ENCODE measurements at places on chromosomes 4 and X.

DNA sequence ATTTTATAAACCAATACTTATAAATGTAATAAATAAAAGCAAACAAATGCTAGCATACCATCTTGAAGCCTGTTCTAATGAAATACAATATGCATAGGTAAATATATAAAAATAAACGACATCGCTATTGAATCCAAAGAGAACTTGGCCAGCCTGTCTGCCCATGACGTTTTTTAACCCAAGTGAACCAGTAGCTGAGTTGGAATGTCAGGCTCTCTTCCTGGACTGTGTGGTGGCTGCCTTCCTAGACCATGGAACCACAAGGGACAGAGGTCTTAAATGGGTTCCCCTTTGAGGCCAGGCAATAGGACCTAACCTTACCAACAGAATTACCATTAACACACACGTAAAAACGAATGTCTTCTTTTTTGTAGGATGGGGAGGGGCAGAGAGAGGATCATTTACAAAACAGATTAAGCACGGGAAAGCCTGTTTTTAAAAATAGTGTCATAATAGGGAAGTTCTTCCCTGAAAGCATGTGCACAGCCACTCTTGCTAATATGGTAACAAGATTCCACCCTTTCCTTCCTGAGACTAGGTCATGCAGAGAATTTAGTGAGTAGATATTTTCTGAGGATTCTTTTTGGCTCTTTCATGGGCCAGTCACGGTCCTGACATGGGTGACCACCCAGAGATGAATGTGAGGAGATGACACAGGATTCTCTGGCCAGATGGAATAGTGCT lies 69.4 kb upstream of the ACSL1 start:
- DNase-seq, result no peak

- no peak for DNase-seq
Observed at GRCh38 chr4:183205709-183206108, 106.7 kb downstream of the WWC2 start.

GRCh38 chrX:154317391-154317995 lies 21.9 kb downstream of the TKTL1 start:
- DNase-seq, result no peak

DNA sequence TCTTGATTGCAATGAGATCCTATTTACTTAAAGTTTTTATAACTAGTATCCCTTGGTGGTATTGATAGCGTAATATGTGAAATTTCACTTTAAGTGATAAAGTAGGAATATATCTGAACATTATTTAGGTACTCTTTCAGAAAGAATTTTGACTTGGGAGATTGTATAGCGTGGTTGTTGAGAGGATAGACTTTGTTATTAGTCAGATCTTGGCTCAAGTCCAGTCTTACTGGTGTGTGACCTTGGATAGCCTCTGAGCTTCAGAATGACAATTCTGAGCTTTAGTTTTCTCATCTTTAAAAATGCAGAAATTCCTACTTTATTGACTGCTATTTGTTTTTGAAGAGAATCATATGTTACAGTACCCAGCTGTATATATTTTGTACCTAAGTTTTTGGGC lies 32.6 kb downstream of the DCK start:
- peak; percentile 63 for DNase-seq

- no peak for DNase-seq
Observed at GRCh38 chrX:153446950-153447580, 1.2 kb upstream of the TREX2 start.

GRCh38 chrX:106220177-106220576 lies 52.1 kb downstream of the PWWP3B start:
- DNase-seq, result no peak

DNA sequence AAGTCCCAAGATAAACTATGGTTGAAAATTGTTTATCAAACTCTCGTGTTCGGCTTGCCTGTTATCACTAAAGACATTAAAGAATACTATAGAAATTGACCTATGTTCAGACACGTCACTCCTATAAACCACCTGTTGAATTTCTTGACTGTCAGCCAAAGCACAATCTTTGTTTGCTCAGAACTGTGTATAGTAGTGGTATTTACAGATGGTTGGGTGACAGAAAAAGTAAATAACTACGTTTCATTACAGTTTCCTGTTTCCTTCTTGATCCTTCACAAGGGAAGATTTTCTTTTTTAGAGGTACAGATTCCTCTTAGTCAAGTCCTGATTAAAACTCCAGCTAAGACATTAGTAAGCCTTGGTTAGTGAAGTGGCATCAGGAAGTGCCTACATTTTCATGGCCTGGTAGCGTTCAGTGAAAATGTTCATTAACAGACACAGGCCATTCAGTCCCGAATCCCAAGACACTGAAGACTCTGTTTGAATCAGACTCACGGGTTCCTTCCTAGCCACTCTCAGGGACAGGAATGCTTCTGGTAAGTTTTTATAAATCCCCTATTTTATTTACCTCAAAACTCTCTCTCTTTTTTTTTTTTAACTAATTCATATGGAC lies at the start of gene SMIM31:
TSS of gene SMIM31 (plus strand) at position 259 of the 616 bp plus-strand sequence. CDS start 16,313 bp downstream, outside the sequence.
- no peak for DNase-seq

DNA sequence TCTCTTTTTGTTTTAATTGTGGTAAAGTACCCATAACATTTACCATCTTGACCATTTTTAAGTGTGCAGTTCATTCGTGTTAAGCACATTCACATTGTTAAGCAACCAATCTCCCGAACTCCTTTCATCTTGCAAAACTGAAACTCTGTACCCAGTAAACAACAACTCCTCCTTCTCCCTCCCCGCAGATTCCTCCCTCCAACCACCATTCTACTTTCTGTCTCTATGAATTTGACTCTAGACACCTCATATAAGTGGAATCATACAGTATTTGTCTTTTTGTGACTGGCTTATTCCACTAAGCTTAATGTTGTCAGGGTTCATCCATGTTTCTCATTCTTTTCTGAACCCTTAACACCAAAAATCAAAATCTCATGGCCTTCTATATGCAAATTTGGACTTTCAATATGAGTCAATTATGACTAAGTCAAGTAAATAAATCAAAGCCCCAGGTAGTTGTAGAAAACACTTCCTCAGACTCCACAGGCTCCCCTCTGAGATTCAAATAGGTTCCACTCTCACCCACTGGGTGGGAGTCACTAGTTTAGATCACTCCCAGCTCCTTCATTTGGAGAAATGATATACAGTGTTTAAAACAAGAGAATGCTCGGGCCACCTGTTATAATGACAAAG lies 9.8 kb upstream of the RTL5 start:
- no peak for DNase-seq

- DNase-seq, result no peak
Observed at GRCh38 chr4:184420881-184421416, 53.4 kb downstream of the IRF2 start.

- DNase-seq, result no peak
Observed at GRCh38 chr4:8865681-8866310, 5.8 kb downstream of the HMX1 start.

GRCh38 chr4:42385516-42385915 lies 11.8 kb upstream of the SHISA3 start:
- DNase-seq, result no peak

GRCh38 chrX:10341309-10341708 lies 184.5 kb downstream of the CLCN4 start:
- DNase-seq, result no peak

DNA sequence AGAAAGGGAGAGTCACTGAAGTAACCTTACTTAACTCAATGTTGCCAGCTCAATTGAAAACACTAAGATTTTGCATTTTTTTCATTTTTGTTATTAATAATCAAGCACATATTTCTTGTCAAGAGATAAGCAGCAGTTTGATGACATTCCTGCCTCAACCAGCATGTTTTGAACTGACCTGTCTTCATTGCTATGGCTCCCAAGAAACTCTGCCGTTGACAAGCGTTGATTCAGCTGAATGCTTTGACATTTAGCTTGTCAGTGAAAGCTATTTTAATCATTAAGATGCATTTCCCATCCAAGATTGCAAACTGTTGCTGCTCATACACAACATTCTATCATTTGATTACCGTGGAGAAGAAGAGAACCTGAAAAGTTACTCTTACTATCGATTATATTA lies 5.9 kb downstream of the NAA11 start:
- DNase-seq, result no peak

- DNase-seq, result no peak
Observed at GRCh38 chr4:110793890-110794554, 171.1 kb upstream of the PITX2 start.

GRCh38 chr4:18057821-18058533 lies 36.4 kb upstream of the LCORL start:
- no peak for DNase-seq

GRCh38 chrX:19065535-19065934 lies 56.7 kb downstream of the ADGRG2 start:
- DNase-seq, result no peak

GRCh38 chrX:24332878-24333277 lies 19.0 kb upstream of the SUPT20HL2 start:
- no peak for DNase-seq

- DNase-seq, result peak; percentile 51
Observed at GRCh38 chrX:72714478-72714916, 391 bp upstream of the PHKA1 start.

GRCh38 chr4:158010361-158010760 lies 162.5 kb downstream of the GASK1B start:
- no peak for DNase-seq

GRCh38 chr4:101256222-101256621 lies 91.1 kb downstream of the PPP3CA start:
- no peak for DNase-seq

- DNase-seq, result no peak
Observed at GRCh38 chrX:150763810-150764209, 70.6 kb downstream of the MTMR1 start.

DNA sequence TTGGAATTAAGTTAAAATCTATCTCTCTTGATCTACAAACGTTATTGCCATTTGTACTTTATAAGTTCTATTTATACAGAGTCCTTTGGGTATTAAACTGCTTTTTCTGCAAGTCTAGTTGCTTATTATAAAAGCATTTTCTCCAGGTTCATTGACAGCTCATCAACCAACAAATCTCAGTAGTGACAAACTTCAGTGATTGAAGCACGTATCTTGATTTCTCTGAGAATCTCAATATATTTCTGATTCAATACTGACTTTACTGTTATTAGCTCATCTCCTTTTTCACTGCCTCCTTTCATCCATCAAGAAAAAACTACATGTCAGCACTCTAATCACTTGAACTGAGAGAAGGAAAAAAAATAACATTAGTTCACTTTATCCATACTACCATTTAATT lies 630.2 kb downstream of the ARAP2 start:
- DNase-seq, result no peak

DNA sequence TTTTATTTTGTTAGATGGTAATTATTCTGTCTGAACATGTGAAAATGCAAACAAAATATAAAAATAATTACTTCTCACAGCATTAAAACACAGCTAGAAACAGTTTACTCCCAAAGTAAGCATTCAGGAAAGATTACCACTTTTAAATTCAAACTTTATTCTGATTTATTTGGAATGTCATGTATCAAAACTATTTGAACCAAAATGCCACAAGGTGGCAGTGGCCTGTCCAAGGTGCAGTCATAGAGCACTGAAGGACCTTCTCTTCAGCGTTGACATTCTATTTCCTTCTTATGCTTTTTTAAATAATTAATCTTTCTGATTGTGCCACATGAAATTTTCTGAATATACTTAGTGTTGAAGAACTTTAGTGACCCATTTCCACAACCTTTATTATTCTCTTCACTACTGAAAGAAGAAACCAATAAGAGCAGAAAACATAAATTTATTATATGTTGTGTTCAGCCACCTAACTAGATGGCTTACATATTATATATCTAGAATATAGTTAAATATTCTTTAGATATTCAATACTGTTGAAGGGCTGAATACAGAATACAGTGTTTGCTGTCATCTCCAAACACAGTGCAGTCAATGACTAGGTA lies 283.6 kb downstream of the CFAP299 start:
- DNase-seq, result no peak

DNA sequence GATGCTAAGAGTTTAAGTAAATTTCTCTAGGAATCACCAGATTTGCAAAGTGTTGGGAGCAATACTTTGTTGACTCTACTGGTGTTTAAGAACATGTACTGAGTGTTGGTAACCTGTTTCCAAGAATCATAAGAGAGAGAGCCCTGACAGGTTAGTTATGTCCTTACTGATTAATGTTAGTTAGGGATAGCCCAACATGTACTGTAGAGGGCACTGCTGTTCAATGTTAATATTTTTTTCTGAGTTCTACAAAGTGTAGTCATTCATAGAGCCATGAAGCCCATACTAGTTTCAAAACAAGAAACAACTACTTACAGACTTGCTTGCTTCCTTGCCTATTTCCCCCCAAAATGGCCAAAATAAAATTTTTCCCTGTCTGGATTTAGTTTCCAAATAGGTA lies 11.9 kb downstream of the TMPRSS11D start:
- peak; percentile 14 for DNase-seq

GRCh38 chr4:150436598-150437370 lies 145.2 kb upstream of the MAB21L2 start:
- no peak for DNase-seq

- no peak for DNase-seq
Observed at GRCh38 chrX:10233173-10233572, 76.4 kb downstream of the CLCN4 start.

DNA sequence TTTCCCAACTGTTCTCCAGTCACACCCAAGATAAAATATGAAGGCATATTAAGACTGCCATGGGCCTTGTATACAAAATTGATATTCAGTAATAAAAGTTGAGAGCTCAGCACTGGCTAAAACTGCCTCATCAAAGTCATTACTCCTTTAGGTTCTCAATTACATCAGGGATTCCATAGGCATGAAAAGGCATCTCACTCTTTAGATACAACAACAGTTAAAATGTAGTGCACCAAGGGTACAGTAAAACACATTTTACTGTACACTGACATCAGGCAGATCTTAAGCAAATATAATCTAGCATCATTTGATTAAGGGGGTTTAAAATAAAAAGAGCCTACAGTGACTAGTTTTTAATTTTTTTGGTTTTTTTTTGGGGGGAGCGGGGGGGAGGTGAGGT lies 107.7 kb downstream of the PPP3CA start:
- DNase-seq, result no peak

DNA sequence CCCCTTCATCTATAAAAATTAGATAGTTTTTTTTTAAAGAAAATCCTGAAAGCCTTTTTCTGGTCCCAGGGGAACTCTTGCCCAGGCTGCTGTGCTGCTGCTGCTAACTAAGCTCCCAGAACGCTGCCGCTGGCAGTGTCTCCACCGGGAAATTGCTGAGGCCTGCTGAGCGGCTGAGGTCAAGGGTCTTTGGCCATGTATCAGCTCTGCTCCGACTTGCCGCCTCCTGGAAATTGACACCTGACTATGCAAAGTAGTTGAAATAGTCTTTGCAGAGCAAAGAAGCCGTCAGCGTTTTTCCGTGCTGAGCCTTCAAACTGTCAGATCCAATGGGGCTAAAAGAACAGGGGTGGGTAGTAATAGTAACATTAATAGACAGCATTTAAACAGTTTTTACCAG lies 839 bp downstream of the QDPR start:
- DNase-seq, result no peak

- DNase-seq, result peak; percentile 47
Observed at GRCh38 chrX:154378059-154378798, 866 bp upstream of the EMD start.
